Stimulated activated CD4-positive, alpha-beta T cell treated with anti-CD3 and anti-CD28 coated beads, Interleukin-15, amount 100 ng/mL, for 1 hour (primary cell): ENCODE measurements at places on chromosomes 11 and 22.

DNA sequence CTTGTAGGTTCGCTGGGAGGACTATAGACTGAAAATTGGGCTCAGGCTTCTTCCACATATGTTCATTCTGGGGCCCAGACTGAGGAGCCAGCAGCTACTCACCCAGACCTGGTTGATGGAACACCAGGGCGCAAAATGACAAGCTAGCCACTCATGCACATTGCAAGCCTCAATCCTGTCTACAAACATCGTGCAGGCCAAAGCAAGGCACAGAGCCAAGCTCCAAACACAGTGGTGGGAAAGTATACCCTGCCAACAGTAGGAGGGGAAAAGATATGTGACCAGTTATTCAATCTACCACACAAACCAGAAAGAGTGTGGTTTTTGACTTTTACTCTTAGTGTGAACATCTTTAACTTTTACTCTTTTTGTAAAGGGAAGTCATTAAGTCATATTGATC is 660.5 kb downstream of the NTM start:
- DNase-seq, result no peak

DNA sequence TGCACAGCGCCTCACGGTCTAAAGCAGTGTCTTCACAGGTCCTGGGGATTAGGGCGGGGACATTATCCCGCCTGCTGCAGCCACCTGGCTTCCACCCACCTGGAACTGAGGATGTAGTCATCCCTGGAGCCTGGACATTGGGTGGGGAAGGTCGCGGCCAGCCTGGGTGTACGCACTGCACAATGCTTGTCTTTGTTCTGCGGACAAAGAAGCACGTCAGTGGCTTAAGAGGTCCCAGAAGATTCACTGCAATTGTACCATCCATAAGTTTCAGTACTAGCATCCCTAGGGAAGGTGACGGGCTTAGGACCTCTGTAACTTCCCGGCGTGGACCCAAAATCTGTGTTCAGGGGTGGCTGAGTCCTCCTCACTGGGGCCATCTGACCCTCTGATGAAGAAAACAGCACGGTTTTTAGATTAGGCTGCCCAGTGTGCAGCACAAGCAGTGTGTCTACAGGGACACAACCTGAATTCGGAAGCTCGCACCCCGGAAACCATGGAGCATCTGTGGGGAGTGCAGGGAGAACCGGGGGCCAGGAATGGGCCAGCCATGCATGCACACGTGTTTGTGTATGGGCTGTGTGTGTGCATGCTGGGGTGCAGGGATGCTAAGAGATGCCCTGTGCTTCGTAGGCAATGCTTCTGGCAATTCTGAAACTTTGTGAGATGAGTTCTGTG is 342.6 kb upstream of the B3GAT1 start:
- no peak for DNase-seq

DNA sequence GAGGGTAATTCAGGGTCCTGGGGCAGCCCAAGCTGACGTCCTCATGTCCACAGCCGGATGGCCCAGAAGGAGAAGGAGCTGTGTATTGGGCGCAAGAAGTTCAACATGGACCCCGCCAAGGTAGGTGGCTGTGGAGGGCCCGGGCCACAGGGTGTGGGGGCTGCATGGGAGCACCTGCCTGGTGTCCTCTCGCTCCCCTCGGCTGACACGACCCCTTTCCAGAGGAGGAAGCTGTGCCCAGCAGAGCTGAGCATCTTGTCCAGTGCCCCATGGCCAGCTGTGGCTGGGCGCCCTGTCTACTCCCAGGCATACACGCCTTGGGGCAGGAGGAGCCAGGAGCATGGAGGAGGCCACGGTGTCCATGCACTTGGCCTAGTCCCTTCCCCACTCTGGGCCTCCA is 13.6 kb downstream of the CYTH4 start:
- DNase-seq, result no peak

- DNase-seq, result no peak
These were observed 67.2 kb upstream of the DRD2 start for GRCh38 chr11:113542420-113542819.

DNA sequence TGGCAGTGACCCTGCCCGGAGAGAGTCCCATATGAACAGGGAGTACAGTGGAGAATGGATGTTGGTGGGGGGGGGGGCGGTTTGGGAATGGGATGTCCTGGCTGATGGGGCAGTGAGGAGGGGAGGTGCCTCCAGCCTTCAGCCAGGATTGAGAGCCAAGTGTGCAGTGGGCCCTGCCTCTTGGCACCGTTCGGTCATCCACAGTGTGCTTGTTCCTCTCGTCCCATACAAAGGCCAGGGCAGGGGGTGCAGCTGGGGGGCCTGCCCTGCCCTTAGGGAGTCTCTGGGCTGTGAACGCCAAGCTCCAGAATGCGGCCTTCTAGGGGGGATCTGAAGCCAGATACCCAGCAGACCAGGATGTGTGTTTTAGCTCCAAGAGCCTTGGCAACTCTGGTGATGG is 34.0 kb downstream of the KCNC1 start:
- no peak for DNase-seq

GRCh38 chr11:27158456-27159334 is 118.1 kb downstream of the BBOX1 start:
- DNase-seq, result no peak

DNA sequence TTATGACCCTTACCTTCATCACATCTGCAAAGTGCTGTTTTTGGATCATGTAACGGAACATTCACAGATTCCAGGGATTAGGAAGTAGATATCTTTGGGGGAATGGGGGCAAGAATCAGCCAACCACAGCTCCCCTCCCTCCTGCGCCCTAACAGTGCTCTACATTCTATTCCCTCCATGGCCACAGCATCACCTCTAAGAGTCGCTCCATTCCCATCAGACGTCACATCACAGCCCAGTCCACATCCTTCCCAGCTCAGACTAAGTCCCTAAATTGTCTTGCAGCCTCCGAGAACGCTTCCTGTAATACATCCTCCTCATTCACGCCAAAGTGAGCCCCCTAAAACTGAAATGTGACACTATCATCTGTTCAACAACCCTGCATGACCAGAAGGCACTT is 5.9 kb downstream of the SCGB1D1 start:
- DNase-seq, result no peak

DNA sequence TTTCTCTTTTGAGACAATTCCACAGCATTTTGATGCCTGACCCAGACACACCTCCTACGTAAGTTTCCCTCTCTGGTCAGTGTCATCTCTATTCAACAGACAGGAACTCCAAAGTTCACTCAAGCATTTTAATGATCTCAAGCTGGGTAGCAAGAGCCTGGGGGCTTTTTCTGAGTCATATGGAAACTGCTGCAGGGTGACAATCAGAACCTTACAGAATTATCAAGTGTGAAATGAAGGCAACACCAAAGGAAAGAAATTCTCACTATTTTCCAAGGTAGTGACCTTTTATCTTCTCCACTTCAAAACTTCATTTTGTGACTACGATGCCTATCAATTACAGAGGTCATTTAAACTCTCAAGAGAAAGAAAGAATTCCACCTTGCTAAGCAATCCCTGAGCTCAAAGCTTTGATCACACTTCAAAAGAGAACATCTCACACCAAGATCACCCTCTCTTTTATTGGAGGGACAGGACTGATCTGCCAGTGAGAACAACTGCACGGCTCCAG is 229.0 kb upstream of the ZC3H12C start:
- no peak for DNase-seq

DNA sequence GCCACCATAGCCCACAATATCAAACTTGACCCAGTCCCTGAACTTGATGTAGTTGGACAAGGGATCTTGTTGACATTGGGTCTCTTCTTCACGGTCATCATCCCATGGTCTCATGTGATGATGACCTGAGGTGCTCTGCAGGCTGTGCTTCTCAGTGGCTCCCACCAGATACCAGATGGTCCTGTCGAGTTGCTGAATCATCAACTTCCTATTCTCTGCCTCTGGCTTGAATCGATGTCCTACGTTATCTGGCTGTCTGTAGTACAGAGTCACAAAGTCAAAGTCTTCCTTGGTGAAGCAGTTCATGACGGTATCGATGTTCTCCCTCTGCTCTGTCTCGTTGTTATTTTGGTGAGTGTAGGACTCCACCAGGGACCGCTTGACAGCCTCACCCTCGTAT is 145.7 kb upstream of the ALDH3B2 start:
- DNase-seq, result no peak

DNA sequence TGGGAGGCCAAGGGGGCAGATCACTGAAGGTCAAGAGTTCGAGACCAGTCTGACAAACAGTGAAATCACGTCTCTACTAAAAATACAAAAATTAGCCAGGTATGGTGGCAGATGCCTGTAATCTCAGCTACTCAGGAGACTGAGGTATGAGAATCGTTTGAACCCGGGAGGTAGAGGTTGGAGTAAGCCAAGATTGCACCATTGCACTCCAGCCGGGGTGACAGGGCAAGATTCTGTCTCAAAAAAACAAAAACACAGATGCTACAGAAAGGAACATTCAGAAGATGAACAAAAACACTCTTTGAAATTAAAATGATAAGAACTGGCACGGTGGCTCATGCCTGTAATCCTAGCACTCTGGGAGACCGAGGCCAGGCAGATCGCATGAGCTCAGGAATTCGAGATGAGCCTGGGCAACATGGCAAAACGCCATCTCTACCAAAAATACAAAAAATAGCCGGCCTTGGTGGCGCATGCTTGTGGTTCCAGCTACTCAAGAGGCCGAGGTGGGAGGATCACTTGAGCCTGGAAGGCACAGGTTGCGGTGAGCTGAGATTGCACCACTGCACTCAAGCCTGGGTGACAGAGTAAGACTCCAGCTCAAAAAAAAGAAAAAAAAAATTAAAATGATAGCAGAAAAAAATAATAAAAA is 8.5 kb downstream of the RAB6A start:
- DNase-seq, result no peak

- DNase-seq, result no peak
These were observed 32.6 kb downstream of the PPFIA1 start for GRCh38 chr11:70303070-70303469.

DNA sequence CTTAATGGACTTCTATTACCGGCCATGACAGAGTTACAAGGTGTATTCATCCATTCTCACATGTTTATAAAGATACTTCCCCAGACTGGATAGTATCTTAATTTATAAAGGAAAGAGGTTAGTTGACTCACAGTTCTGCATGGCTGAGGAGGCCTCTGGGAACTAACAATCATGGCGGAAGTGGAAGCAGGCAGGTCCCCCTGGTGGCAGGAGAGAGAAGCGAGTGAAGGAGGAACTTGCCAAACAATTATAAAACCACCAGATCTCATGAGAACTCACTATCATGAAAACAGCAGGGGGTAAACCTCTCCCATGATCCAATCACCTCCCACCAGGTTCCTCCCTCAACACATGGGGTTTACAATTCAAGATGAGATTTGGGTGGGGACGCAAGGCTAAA is 170.0 kb upstream of the PDGFD start:
- no peak for DNase-seq

GRCh38 chr11:130313383-130314183 is 1.1 kb downstream of the ZBTB44 start:
- DNase-seq, result no peak

GRCh38 chr11:2587976-2588748 is 111.6 kb downstream of the KCNQ1OT1 start:
- no peak for DNase-seq

DNA sequence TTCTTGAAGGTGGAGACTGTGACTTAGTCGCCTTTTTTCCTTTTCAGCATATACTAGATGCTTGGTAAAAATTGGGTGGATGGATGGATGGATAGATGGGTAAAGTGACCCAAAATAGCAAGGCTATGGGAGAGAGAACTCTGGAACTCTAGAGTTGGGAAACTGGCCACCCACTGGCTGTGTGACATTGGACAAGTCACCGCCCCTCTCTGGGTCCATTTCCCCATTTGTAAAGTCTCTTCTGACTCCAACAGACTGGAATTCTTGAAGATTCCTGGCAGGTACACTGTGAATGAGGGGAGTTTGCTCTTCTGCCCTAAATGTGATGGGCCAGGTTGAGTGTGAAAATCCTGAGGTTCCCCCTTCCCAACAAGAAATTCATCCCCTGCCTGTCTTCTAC is 8.0 kb downstream of the TKFC start:
- DNase-seq, result no peak

GRCh38 chr11:41273908-41274307 is 185.5 kb downstream of the LRRC4C start:
- no peak for DNase-seq

DNA sequence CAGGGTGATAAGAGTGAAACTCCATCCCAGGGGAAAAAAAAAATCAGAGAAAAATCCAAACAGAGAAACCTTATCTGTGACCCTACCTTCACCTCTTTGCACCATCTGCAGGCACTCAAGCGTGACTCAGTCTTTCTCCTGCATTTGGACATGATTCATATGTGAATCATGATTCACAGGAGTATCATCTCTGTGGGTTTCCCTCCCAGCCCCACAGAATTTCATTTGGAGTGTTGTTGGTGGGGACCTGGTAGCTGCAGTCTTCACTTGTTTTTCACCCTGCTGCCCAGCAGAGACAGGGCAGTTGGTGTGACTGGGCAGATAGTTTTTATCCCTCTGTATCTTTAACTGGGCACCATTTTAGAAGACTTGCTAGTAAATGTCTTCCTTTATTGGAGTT is 75.7 kb downstream of the DEPDC5 start:
- DNase-seq, result no peak

GRCh38 chr22:22395245-22395644 is 113.3 kb downstream of the ZNF280B start:
- DNase-seq, result no peak

GRCh38 chr11:97786961-97787360 is 1233.8 kb upstream of the CNTN5 start:
- DNase-seq, result no peak
